ENCODE measurements at places on chromosomes 5 and 9. TPM values are rescaled to one million over a fixed set of nuclear protein-coding genes. Genes with fewer than 3 reads are reported as not detected.

The SGCD gene
- total RNA-seq, result 0.11 TPM

The GFI1B gene
- not detected for total RNA-seq

DNA sequence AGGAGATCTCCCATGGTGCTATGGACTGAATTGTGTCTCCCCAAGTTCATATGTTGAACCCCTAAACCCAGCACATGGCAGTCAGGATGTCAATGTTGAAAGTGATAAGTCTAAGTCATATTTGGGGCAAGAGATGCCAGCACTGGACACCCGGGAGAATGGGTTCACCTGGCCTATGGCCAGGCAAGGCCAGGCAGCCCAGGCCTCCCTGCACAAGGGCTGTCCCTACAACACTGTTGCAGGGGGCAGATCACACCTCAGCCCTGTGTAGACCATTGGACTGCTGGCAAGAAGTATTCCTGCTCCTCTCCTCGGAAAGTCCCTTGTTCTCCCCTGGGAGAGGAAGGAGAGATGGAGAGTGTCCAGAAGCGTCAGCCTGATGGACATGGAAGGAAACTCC is 240.5 kb downstream of the GADD45G start:
- DNase-seq, result no peak

DNA sequence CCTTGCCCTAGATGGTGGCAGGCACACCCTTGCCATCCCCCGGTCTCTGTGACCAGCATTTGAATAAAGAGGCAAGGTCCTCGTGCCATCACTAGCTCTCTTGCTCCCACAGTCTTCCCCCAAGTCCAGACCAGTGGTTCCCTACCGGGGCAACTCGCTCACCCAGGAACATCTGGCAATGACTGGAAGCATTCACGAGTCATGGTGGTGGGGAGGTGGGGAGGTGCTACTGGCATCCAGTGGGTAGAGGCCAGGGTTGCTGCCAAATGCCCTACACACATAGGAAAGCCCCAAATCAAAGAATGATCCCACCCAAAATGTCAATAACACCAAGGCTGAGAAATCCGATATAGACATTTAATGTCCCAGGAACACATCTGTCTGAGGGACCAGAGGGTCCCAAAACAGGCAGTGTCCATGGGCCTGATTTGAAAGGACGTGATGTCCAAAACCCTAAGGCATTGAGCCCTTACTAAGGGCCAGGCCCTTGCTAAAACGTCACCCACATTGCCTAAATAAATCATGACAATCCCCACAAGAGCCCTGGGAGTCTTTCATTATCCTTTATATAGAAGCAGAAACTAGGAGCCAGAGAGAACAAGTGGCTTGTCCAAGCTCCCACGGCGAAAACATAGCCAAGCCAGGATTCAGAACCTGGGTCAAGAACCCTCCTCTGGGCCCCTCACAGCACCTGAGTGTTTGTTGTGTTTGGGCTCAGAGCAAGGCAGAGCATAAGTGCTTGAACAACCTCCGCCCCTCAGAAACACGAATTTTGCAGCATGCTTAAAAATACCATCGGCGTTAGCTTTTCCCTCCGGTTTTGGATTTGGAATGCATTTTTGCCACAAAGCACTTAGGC is 119.3 kb upstream of the WWC1 start:
- no peak for DNase-seq

GRCh38 chr5:80239680-80240367 is 16.0 kb downstream of the SERINC5 start:
- DNase-seq, result no peak

DNA sequence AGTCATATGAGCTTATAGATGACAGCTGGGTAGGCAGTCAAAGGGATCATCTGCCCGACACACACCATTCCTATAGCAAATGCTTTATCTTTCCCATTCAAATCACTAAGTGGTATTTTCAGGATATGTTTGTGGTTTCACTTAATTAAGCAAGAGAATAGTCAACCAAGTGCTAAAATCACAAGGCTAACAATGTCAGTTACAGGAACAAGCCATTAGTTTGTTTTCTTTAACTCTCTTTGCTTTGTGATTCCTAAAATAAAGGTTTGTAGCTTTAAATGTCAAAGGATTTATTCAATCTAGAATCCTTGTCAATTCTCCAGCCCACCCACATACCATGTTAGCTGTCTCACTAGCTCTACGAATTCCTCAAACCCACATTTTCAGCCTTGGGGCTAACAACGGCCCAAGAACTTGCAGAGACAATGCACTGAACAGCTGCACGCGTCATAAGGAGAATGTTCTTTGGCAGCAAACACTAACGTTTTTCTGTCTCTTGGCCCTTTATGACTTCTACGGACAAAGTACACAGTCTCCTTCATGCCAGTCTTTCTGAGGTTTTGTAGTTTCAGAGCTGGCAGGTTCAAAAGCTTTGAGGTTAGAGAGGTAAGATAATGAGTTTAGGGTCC is 56.6 kb downstream of the ELAVL2 start:
- no peak for DNase-seq

GRCh38 chr5:6484899-6485298 is 36.2 kb downstream of the UBE2QL1 start:
- DNase-seq, result no peak

DNA sequence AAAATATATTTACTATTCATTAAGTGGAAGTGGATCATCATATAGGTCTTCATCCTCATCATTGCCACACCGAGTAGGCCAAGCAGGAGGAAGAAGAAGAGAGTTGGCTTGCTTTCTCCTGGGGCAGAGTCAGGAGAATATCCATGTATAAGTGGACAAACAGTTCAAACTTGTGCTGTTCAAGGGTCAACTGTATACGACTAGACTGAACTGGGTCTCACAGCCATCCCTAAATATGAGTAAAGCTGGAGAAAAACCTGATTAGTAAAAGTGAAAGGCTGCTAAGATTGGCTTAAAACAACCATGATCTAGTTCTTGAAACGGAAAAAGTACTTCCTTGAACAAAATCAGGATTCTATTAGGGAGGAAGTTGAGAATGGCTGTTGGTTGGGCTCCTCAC is 276.7 kb upstream of the ADRA1B start:
- no peak for DNase-seq

GRCh38 chr5:119537704-119538103 is 85.4 kb downstream of the HSD17B4 start:
- no peak for DNase-seq

DNA sequence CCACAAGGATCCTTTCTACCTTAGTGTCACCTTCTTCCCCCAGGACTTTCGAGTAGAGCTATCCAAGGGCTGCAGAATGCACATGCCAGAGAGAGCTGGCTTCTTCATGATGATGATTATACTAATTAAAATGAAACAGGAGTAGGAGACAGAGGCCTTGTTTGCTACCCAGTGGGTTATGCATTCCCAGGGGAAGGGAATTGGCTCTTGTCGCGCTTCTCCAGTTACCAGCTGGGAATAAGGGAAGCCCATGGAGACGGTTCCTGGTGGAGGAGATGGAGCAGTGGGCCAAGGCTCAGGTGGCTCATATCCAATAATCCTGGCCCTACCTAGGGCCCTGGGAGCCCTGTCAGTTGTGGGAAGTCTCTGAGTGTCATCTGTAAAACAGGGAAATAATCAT is 65.1 kb downstream of the WWC1 start:
- no peak for DNase-seq
